ENCODE measurements at places on chromosomes 7 and 10. TPM values are rescaled to one million over a fixed set of nuclear protein-coding genes. Genes with fewer than 3 reads are reported as not detected.

ASAH2 gene
- 3.9 TPM for total RNA-seq

DENND2A gene
- total RNA-seq: 7.4 TPM

TAS2R41 gene
- not detected for total RNA-seq

FGFR2 gene
- total RNA-seq: 25.6 TPM

VAX1 gene
- total RNA-seq: not detected

NME8 gene
- total RNA-seq: not detected

DNA sequence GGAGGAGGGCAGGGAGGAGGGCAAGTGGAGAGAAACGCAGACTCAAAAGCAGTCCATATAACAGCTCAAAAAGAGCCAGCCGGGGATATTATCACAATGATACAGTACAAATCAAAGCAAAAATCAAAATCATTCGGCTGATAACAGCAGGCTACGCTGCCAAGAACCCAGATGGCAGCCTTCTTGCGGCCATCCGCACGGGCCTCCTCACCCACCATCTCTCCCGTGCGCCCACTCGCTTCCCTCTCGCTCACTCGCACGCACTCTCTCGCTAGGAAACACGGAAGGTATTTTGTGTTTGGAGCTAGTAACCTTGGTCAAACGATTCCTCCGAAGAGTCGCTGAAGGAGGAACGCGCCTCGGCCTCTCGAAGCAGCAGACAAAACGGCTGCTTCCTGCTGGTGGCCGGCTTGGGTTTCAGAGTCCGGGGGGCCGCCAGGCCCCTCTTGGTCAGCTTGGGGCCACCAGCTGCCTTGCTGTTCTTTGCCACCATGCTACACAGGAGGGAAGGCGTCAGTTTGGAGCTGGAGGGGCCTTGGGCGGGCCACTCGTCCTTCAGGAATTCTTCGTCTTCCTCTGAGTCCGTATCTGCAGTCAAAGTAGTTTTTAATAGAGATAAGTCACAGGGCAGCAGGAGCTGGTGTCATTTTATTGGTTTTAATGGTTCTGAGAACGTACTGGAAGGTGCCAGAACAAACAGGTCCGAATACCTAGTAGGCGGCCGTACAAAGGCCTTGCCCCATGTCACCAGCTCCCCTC, 68.9 kb downstream of the SLC29A4 start:
- peaks cover 4% of the 10 kb centered on the region for H3K36me3 ChIP-seq
- no peak overlapping the region for H3K27ac ChIP-seq
- H3K4me1 ChIP-seq: peaks cover 12% of the 10 kb centered on the region
- no peaks in the 10 kb centered on the region for H3K27me3 ChIP-seq
- H3K4me3 ChIP-seq: no peak overlapping the region

GRCh38 chr7:127704211-127704610, 52.2 kb downstream of the SND1 start:
- H3K4me3 ChIP-seq: no peak overlapping the region
- DNase-seq: no peak
- H3K4me1 ChIP-seq: no peaks in the 10 kb centered on the region
- no peak overlapping the region for H3K27ac ChIP-seq
- no peaks in the 10 kb centered on the region for H3K27me3 ChIP-seq

- H3K27me3 ChIP-seq: no peaks in the 10 kb centered on the region
- H3K36me3 ChIP-seq: no peaks in the 10 kb centered on the region
- H3K27ac ChIP-seq: no peak overlapping the region
- no peak overlapping the region for H3K4me3 ChIP-seq
- no peak for DNase-seq
- H3K4me1 ChIP-seq: no peaks in the 10 kb centered on the region
These were observed 227.2 kb downstream of the ADAM12 start for GRCh38 chr10:126160971-126161630.

DNA sequence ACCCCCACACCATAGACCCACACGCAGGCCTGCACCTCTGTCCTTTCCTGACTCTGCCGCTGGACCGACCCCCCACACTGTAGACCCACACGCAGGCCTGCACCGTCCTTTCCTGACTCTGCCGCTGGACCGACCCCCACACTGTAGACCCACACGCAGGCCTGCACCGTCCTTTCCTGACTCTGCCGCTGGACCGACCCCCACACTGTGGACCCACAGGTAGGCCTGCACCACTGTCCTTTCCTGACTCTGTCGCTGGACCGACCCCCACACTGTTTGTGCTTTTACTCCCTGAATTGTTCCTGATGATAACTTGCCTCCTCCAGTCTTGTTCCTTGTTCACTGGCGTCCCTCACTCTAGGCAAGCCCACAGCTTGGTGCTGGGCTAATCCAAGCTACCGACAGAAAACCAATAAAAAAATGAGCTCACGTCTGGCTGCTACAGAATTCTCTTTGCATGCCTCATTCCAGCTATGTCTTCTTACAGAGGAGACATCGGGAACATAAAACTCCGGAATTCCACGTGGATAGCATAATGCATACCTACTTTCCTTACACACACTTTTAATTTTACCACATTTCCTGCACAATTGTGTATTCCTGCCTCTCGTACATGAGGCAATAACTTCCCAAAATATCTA, 494.3 kb downstream of the PTPRN2 start:
- no peaks in the 10 kb centered on the region for H3K27me3 ChIP-seq
- H3K36me3 ChIP-seq: no peaks in the 10 kb centered on the region
- no peaks in the 10 kb centered on the region for H3K4me1 ChIP-seq
- no peak overlapping the region for H3K27ac ChIP-seq
- no peak for DNase-seq

DNA sequence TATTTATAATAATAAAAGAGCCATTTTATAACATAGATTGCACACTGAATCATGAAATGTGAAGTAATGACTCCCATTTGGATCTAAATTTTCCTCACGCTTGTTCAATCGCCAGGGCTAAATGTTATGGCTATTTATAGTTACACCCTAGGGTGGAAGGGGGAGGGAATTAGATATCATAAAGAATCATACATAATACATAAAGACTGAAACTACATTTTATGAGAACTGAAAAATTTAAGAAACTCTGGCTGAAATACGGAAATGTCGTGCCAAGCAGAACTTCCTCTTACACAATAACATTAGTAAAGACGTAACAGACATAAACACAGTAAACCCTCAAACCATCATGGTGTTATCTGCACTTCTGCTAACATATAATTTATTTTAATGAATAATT, 327.5 kb upstream of the PHF14 start:
- no peaks in the 10 kb centered on the region for H3K4me1 ChIP-seq
- no peaks in the 10 kb centered on the region for H3K36me3 ChIP-seq
- no peak overlapping the region for H3K27ac ChIP-seq
- no peak overlapping the region for H3K4me3 ChIP-seq
- no peak for DNase-seq

DNA sequence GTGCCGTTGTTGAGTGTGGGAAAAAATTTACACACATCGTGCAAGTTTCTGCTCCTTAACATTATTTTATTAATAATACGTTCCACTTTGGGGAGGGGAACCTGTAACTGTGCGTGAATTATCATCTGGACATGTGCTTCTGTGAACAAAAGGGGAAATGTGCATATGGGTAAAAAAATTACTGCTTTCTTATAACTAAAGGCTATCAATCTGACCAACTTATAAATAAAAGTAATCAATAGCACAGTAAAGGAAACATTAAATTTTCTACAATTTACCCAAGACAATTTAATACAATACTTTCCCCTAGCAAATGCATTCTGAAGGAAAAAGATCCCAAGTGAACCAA, 4.5 kb downstream of the TWIST1 start:
- H3K4me1 ChIP-seq: no peaks in the 10 kb centered on the region
- peaks cover 61% of the 10 kb centered on the region for H3K27me3 ChIP-seq
- no peak overlapping the region for H3K4me3 ChIP-seq

GRCh38 chr7:73452999-73453635, 19.5 kb downstream of the FZD9 start:
- no peak overlapping the region for H3K27ac ChIP-seq
- no peaks in the 10 kb centered on the region for H3K27me3 ChIP-seq
- peaks cover 24% of the 10 kb centered on the region for H3K36me3 ChIP-seq
- no peak overlapping the region for H3K4me3 ChIP-seq

DNA sequence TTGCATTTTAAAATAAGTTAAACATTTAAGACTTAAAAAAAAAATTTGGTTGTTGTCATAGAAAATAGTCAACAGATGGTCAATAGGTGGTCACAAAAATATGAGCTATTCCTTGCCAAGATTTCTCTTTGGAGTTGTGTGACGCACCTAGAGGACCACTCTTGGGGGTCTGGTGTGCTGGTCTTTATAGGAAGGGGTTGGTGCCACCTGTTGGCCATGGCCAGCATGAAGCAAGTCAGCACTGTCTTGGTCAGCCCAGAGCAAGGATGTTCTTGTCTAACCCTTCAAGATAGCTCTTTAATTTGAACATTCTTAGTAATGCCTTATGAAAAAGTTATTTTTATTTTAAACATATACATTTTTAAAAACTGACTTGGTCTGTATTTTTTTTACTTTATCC, 267.9 kb upstream of the CNTNAP2 start:
- no peaks in the 10 kb centered on the region for H3K4me1 ChIP-seq
- no peak for DNase-seq
- H3K36me3 ChIP-seq: no peaks in the 10 kb centered on the region
- no peaks in the 10 kb centered on the region for H3K27me3 ChIP-seq
- H3K27ac ChIP-seq: no peak overlapping the region
- no peak overlapping the region for H3K4me3 ChIP-seq

DNA sequence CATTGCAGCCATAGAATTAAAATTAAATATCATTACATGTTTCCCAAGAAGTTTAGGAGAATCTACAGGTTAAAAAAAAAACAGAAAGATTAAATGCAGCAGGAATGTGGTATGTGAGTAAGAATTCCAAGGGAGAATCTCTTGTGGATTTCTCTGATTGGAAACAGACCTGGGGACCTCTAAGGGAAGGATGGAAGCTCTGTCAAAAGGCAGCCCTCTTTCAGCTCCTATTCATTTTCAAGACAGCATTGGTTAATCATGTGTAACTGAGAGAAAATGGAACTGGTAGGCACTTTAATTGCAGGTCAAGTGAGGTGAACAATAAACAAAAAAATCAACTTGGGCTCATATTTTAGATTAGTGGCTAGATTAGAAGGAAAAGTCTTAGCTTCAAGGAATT, 81.4 kb upstream of the MTPN start:
- no peak for DNase-seq

DNA sequence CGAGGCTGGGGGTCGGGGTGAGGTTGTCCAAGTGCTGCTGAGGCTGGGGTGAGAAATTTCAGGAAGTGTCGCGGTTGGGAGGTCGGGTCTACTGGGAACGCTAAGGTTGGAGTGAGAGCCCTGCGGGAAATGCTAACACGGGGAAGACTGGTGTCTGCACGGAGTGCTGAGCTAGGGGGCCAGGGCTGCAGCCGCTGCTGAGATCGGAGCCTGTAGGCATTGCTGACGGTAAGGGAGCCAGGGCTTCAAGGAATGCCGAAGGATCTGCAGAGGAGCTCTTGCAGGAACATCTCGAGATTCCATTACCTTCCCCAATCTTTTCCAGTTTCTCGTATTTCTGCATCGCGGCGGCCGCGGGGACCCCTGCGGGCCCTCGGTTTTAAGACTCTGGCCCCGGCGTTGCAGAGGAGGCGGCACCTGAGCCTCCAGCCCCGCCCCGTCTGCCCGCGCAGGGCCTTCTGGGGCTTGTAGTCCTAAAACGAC, at the start of gene CDK5:
Gene CDK5, minus strand, starts transcription at position 392 of the 483 bp plus-strand sequence. Its CDS starts 49 bp downstream, at position 343.
- no peaks in the 10 kb centered on the region for H3K36me3 ChIP-seq
- no peaks in the 10 kb centered on the region for H3K27me3 ChIP-seq
- peaks cover 24% of the 10 kb centered on the region for H3K4me1 ChIP-seq
- peak within 1 kb of the TSS; percentile 96 for H3K27ac ChIP-seq
- peak within 1 kb of the TSS; percentile 46 for H3K4me3 ChIP-seq
- DNase-seq: no peak

DNA sequence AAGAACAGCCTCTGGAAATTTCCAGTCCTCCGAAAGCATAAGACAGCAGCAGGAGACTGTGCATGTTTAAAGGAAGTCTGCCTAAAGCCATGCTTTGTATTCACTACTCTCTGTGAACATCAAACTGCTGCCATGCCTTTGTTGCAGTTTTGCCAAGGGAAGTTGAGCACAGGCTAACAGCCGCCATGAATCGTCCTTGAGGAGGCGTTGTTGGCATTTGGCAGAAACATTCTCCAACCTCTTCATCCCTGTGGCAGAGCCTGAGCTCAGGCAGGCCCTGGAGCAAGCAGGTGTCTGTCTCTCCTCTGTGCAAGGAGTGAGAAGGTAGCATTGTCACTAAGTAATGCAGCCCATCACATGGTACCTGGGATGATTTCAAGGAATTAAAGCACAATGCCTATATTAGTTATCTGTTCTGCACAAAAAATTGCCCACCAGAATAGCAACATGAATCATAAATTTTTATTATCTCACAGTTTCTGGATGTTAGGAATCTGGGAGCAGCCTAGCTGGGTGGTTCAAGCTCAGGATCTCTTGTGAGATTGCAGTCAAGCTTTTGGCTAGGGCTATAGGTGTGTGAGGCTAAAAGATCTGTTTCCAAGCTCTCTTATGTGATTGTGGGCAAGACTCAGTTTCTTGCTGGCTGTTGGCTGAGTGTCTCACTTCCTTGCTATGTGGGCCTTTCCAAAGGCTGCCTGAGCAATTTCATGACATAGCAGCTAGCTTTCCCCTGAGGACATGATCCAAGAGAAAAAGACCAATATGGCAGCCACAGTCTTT, 46.5 kb upstream of the KIAA1217 start:
- no peaks in the 10 kb centered on the region for H3K36me3 ChIP-seq
- DNase-seq: no peak
- no peak overlapping the region for H3K27ac ChIP-seq
- no peaks in the 10 kb centered on the region for H3K4me1 ChIP-seq
- no peak overlapping the region for H3K4me3 ChIP-seq

DNA sequence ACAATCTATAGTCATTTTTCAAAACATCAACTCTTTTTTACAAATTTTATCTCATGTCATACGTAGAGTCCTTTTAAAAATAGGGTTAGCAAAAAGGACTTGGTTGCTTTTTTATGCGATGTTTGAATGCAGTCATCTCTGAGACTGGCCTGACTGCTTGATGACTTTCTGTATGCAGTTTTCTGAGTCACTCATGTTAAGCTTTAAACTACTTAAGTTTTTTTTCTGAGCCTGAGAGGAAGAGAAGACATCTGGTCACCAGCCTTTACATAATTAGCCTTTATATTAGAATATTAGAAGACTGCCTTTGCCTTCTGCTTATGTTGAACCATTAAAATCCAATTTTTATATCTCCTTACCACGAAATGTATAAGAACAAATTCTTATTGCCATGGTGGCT, 834.4 kb upstream of the MBL2 start:
- no peak for DNase-seq
- H3K4me1 ChIP-seq: no peaks in the 10 kb centered on the region
- H3K36me3 ChIP-seq: no peaks in the 10 kb centered on the region

GRCh38 chr10:101405001-101405400, 51.0 kb downstream of the BTRC start:
- no peak overlapping the region for H3K27ac ChIP-seq
- no peaks in the 10 kb centered on the region for H3K27me3 ChIP-seq
- no peaks in the 10 kb centered on the region for H3K36me3 ChIP-seq
- DNase-seq: no peak
- no peaks in the 10 kb centered on the region for H3K4me1 ChIP-seq
- H3K4me3 ChIP-seq: no peak overlapping the region

DNA sequence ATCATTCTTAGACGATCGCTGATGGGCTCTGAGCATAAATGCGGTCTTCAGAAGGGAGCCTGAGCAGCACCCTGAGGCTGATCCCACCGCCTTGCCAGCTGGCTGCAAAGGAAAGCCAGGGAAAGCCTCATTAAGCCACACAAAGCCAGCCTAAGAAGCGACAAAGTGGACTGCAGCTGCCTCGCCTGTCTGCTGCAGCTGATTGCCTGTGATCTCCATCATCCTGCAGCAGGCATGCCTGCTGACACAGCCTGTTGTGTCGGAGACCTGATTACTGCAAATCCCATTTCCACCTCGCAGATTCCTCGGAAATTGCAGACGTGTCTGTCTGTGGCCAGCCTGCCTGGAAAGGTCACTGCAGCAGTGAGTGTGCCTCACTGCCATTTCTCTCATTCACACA, 1087.0 kb upstream of the AUTS2 start:
- no peak for DNase-seq
- no peak overlapping the region for H3K27ac ChIP-seq
- H3K4me3 ChIP-seq: no peak overlapping the region

Data from colonic mucosa (tissue), 4 donors.